Liver (tissue), 10 donors: ENCODE measurements at places on chromosomes 1 and 21. TPM values are rescaled to one million over a fixed set of nuclear protein-coding genes. Genes with fewer than 3 reads are reported as not detected.

DNA sequence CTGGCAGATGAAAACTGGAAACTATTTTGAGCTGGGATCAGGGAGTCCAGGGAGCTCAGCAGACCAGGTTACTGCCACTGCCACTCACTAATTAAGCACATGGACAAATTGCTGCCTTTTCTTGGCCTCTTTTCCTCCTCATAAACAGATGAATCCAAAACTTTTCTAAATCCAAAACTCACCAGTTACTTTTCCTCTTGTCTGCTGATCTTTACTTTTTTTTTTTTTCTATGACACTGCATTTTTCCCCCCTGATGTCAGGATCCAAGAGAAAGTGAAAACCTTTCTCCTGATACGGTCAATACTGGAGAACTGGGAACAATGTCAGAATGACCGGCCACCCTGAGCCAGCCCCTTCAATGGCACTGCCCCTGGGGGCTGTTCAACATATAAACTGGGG, 405.8 kb downstream of the DUSP10 start:
- DNase-seq: no peak

- DNase-seq: peak; percentile 91
These were observed 448 bp upstream of the ASAP3 start for GRCh38 chr1:23484253-23485001.

TBX15 gene
- 0.09 TPM for total RNA-seq

DNA sequence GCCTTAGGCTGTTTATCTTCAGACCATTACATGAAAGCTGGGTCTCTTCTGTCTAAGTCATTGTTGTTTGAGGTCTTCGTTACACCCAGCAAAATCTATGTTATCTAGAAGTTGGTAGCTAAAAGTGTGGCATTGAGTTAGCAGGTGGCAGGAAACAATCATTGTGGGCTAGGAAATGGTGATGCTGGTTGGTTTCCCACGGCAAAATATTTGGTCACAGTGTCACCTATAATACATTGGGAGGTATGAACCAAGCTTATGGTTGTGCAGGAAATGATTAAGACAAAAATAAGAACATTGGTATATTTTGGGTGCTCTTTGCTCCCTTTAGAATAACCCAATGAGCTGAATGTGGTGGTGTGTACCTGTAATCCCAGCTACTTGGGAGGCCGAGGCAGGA, 169.7 kb downstream of the TRIM33 start:
- no peak for DNase-seq

DNA sequence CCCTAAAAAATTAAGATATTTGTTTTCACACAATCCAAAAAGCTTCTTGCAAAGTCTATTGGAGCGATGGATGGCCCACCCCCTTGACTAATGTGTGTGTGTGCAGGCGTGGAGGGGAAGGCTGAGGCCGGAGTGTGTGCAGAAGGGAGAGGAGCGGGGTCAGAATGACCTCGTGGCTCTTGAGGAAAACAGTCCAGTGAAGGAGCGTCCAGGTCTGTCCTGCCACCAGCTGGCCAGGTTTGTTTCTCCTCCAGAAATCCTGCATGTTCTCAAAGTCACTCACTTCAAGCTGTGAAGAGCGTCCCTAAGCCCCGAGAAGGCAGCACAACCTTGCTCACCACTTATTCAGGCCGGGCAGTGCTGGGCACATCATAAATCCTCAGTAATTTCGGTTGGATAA, 69.5 kb upstream of the SSX2IP start:
- DNase-seq: no peak

DNA sequence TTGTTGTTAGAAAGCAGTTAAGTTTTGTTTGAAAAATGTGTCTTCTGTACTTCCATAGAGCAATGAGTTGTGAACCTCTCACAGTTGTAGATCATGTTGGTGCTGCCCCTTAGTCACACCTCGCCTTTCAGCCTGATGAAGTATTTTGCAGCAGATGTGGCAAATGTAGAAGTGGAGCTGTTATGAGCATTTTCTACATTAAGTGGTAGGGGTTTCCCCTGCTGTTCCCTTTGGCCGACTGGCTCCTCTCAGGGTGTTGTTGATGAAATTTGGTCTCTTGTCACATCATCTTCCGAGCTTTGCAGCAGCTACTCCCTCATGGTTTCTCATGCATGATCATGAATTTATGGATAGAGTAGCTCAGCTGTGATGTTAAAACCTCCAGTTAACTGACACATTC, 33.6 kb upstream of the DENND1B start:
- DNase-seq: no peak

GRCh38 chr21:41880153-41880552, 1.0 kb upstream of the PRDM15 start:
- DNase-seq: no peak

DNA sequence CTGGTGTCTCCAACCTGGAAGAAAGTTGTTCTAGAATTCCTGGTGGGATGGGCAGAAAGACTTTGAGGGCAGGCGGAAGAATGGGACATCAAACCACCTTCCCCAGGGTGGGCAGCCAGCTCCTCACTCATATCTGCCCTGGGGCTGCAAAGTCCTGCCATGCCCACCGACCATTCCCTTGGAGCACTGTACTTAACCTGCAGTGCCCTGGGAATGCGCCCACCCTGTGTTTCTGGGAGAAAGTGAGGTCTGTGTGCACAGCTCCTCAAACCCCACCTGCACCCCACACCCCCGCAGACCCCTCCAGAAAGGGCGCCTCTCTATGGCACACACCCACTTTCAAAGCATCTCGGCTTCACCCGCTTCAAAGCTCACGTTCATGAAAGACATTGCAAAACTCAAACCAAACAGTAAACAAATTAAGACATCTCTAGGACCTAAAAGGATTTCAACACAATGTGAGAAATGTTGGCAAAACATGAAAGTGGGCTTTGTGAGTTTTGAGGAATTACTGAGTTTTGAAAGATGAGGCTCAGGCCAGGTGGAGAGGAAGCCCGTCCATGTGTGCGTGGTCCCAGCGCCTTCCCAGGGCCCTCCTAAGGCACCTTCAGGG, 25.1 kb downstream of the KRTAP10-1 start:
- DNase-seq: no peak

GRCh38 chr1:155313261-155313660, 4.6 kb downstream of the FDPS start:
- no peak for DNase-seq

VSIG8 gene
- not detected for total RNA-seq

- DNase-seq: no peak
These were observed 40.4 kb downstream of the SLC35D1 start for GRCh38 chr1:67013573-67013972.

GBP2 gene
- 18.2 TPM for total RNA-seq
